ENCODE measurements at places on chromosomes 2 and 18.

DNA sequence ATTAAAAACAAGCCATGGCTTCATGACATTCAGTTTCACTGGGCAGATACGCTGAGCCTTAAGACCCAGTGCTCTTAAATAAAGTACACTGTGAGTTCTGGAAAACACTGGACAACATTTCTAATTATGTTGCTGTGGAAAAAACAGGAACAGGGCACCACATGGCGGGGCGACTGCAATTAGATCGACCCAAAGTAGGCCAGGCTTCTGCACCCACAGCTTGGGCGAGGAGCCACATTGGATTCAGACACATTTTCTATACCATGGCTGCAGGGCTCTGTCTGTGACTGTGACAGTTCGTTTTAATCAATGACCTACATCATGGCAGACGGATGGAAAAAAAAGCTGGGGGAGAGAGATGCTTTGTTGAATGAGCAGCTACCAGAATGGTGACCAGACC, 227.2 kb upstream of the HS6ST1 start:
- DNase-seq = no peak

DNA sequence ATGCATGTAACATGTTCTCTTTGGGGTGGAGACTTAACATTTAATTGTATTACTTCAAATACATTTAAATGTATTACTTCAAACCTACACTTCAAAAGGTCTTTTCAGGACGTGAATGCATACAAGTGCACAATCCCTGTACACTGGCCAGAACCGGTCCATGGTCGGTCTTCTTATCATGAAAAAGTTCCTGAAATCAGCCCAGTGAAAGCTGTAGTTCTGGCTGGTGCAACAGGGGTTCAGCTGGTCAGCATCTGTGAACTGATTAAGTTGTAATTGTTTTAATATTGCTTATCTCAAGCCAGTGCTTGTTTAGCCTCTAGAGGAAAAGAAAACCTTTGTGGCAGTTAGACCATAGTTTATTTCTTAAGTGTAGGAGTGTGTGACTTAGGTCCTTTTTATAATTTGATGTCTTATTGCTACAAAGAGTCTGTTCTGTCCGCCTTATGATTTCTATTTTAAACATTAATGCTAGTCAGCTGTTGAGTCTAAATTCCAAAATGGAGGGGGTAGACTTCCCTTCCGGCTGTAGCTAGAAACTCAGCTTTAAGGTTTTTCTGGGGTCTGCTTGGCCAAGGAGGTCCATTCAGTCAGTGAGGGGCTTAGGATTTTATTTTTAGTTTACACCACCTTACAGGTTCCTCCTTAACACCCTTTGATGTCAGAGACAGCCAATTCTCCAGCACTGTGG, 768 bp upstream of the CYBRD1 start:
- no peak for DNase-seq

GRCh38 chr2:11850082-11850481, 103.7 kb downstream of the LPIN1 start:
- DNase-seq = no peak

GRCh38 chr18:59057969-59058368, 81.7 kb upstream of the SEC11C start:
- no peak for DNase-seq

DNA sequence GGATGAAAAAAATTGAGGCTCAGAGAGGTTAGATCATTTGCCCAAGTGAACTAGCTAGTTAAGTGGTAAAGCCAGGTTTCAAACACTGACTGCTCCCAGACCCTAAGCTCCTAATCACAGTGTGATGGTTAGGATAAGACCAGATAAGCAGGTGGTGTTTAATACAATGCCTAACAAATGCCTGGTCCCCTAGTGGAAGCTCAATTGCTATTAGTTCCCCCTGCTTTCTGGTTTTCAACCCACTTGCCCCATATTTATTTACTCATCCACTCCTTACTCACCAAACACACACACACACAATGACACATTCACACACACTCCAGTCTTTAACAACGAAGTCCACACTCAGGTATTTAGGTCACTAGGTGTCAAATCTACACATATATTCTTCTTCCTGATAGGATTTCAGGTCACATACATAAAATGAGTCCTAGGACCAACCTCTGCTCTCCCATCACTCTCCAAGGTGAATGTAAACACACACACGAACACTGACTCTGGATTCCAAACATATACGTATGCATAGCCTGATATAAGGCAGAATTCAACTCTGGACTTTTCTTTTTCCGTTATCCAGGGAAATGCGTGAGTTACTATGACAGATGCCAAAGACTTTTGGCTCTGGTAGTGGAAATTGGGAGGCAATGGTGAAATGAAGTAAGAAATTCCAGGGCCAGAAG, 73.6 kb upstream of the TSPYL6 start:
- no peak for DNase-seq

DNA sequence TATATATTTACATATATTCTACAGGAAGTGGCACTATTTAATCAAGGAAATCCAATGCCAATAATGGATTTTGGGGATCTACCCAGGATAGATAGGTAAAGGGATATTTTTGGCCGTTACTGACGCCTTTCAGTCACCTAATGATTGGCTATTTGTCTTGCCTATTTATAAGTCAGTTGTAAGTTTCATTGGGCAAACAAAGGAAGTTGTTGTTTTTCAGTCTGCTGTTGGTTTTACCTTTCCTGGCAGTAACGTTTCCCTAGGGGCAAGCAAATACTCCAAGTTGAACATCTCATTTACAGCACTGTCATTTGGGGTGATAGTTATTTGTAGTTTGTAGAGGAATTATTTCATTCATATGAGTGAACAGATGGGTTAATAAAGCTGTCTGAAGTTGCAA, 17.0 kb upstream of the LANCL1 start:
- no peak for DNase-seq

- no peak for DNase-seq
Observed at GRCh38 chr2:84942964-84943421, 28.0 kb upstream of the KCMF1 start.

DNA sequence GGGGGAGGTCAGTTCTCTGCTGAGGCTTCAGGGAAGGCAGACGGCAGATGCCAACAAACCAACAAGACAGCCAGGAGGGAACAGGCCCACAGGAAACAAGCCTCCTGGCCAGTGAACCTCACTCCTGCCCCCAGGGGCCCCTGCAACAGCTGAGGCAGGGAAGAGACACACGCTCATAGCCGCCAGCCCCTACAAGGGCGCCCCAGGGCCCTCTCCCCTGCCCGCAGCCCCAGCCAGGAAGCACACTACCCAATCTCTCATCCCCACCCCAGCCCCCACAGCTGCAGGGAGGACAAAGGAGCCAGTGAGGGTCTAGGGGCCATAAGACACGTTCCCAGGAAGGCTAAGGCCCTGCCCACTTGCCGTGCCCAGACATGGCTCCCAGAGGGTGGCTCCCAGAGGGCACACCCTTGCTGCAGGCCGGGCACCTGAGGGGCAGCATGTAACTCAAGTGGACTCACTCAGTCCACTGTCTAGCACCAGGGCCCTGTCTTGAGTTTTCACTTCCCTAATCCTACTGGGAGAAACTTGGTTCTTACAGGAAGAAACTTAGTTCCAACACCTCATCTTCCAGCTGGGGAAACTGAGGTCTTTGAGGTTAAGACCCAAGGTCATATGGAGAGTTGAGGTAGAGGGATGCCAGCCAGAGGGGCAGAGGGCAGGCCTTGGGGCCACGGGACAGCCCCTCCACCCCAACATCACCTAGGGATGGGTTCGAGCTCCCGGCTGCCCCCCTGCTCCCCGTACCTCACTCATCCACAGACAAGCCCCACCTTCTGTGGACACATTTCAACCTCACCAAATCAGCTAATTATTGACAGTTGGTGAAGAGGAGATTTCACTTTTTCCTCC, 37.3 kb downstream of the EMX1 start:
- no peak for DNase-seq

GRCh38 chr18:11850821-11851145, 430 bp upstream of the CHMP1B start:
- no peak for DNase-seq

- DNase-seq = no peak
Observed at GRCh38 chr2:168825126-168825525, 22.7 kb downstream of the NOSTRIN start.

GRCh38 chr18:31441493-31441892, 6.0 kb upstream of the DSG3 start:
- no peak for DNase-seq

- DNase-seq = no peak
Observed at GRCh38 chr2:88753833-88754584, 62.5 kb downstream of the RPIA start.

GRCh38 chr2:17729880-17730279, 23.7 kb downstream of the SMC6 start:
- no peak for DNase-seq

- DNase-seq = no peak
Observed at GRCh38 chr2:196849895-196850294, 40.7 kb upstream of the C2orf66 start.

DNA sequence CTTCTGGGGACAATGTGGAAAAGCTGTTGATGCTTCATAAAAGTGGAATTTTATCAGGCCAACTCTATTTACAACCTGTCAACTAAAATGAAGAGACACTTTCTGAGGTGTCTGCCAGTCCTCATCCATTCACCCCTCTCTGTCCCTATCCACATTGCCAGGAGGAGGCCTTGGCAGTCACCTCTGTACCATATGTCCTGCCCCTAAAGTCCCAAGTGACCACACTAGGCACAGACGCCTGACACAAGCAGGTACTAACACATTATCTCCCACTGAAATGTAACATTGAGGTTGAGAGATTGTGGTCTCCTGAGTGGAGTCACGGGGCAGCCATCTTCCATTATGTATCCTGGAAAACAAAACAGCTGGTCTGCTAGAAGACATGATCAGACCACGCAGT, 71.4 kb downstream of the OSBPL1A start:
- no peak for DNase-seq

DNA sequence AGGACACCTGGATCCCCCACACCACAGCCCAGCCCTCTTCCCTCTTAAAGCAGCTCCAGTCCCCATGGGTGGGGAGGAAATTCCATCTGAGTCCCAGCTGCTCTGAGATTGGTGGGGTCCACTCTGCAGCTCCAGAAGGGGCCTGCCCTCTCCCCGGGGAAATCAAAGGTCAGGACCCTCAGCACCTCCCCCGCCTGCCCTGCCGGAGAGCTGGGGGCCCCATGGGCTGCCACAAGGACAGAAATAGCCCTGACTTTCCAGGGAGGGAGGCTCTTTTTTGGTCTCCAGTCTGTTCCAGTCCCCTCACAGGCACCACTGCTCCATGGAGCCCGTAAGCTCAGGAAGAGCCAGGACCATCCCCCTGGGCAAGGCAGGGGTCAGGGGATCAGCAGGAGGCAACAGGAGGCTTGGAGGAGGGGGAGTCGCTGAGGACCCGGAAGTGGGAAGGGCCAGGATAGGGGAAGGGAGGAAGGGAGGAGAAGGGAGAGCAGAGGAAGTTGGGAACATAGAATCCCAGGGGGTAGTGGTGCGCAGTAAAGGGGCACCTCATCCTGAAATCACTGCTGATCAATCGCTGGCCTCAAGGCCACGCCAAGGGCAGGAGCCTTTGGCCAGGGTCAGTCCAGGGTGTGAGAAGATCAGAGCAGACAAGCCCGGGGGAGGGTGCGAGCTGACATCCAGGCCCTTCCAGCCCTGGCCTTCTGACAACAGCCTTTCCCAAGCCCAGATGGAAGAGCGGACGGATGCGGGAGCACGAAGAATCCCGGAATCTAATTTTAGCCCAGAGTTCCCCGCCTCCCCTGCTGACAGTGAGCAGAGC, 7.6 kb downstream of the ADRA2B start:
- no peak for DNase-seq

DNA sequence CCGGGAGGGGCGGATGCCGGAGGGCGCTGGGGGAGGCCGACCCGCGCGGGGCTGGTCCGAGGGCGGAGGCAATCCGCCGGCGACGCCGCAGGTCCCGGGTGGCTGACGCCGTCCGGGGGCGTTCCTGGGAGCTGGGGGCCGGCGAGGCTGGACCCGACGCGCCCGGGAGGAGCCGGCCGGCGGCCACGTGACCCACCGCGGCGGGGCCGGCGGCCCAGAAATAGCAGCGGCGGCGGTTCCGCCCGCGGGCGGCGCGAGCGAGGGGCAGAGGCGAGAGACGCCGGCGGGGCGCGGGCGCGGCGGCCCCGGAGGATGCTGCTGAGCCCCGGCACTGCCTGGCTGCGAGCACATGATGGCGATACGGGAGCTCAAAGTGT, at the start of gene RAB31:
RAB31 (plus strand) TSS at position 245 of the 377 bp plus-strand sequence; CDS start at position 350, 105 bp downstream.
- no peak for DNase-seq

DNA sequence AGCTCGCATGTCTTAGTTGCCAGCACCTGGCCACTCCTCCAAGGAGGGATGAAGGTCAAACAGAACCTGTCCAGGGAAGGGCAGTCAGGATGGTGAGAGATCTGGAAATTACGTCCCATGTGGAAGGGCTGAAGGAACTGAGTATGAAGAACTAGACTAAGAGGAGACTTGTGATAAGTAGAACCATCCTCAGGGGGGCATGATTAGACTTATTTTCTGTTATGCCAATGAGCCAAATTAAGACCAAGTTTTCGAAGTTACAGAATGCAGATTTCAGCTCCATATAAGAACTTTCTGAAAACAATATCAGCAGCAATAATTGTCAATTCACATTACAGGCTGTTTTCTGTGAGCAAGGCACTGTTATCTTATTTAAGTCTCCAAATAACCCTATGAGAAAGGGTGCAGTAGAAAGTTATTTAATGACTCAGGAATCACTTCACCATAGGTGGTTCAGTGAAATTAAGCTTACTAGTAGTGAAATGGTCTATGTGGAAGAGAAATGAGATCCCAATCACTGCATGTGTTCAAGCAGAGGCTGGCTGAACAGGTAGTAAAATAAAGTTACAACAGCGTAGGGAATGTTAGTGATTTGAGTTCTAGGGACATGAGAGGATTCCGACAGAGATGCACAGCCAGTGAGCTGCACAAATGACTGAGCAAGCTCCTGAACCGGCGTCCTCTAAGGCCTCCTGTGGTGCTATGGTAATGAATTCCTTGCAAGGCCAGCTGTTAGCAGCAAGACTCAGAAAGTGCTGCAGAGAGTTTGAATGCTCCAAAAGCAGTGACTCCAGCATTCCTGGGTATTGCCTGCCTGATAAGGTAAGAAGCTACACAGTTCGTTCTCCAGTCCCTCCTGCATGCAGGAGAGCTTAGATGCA, 4.5 kb upstream of the DYM start:
- no peak for DNase-seq

DNA sequence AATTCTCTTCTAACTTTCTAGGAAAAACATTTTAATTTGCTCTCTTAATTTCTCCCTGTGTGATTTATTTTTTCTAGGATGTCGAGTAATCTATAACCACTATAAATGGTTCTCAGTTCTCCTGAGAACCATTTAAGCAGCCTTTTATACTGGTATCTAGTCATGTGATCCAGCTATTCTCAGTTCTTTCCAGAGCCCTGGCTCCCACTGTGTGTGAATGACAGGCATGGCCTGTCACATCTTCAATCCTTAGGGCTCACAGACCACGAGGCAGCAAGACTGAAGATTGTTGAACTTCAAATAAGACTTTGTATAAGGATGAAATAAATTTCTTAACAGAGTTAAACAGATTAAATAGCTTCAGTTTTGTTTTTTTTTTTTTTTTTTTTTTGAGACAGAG, 219.4 kb downstream of the HNMT start:
- no peak for DNase-seq

GRCh38 chr2:233761040-233761769, 1.1 kb downstream of the UGT1A1 start:
- no peak for DNase-seq

All from NCI-H2029 treated with DMSO at 0.1 percent for 48 hours (cell line).